NCI-H1048 (cell line): ENCODE measurements at places on chromosomes 4 and X.

DNA sequence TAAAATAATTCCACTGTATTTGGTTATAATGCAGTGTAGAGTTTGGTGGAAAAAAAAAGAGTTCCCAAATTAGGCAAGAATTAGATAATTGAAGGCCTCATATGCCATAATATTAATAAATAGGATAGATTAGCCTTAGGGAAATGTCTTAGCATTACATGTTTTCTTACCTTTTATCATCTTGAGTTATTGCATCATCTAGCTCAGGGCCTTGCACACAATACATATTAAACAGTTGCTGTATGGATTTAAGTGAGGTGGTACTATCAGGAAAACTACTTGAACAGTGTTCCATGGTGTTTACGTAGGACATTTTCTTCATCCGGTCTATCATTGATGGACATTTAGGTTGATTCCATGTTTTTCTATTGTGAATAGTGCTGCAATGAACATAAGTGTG is 419.4 kb downstream of the EPHA5 start:
- DNase-seq, result no peak

GRCh38 chr4:101693842-101694398 is 96.6 kb upstream of the BANK1 start:
- DNase-seq, result peak; percentile 18

DNA sequence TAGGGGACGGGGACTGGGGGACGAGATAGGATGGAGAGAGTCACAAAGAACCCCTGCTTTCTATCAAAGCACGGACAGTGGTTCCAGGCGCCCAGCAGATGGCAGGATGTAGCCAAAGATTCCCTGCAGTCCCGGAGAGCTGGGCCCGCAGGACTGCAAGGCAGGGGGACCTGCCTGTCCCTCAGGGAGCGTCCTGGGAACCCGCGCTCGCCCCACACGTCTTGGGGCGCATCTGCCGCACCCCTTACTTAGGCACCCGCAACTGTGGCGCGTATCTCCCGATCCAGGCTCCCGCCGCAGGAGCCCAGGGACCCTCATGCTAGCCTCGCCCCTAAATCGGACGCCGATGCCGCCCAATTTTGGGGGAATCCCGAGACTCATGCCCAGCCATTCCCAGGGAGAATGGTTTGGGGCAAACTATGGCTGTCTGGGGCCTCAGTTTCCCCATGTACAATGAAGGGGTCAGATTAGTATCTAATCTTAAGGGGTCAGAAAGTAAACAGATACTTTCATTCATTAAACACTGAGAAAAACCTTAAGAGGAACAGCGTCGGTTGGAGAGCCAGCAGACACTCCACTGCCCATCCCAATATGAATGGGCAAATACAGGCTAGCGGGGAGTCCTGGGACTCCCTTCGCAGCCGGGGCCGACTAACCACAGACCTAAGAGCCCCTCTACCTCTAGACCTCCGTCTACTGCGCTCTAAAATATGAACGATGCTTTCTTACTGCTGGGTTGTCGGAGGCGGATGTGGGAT is 581 bp upstream of the STK32B start:
- DNase-seq, result no peak

- no peak for DNase-seq
Measured at GRCh38 chr4:52604215-52604614, 54.9 kb downstream of the USP46 start.

- no peak for DNase-seq
Measured at GRCh38 chrX:110015032-110015431, 12.1 kb downstream of the TMEM164 start.

DNA sequence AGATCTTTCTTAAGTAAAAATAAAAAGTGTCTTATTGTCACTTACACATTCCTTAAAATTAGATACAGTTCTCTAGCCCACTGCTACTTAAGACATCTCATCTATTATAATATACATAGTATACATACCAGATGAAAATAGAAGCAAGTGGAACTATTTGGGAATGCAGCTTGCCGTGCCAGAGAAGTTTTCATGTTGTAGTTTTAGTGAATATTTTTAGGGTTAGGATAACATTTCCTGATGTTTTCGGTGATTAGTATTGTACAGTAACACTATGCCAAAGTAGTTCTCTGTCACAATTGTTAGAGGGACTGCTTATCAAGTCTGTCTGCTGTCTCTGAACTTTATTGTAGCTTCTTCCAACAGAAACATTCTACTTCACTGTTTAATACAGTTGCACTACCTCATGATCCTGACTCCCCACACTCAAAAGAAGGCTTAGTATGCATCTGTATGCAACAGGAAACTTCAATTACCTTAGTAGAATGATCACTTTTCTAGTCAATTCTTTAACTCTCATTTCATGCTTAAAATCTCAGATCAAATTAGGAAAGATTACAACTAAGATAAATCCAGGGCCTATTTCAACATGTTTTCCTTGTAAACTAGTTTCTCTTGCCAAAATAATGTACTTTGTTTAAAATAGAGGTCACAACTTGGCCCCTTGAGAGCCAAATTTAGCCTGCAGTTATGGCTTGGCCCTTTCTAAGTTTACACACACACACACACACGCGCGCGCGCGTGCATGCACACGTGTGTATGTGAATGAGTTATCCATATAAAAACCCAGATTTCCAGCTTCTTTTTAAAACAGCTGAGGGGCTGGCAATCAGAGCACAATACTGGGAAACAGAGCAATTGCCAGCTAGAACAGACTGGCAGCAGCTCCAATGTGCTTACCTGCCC is 42.3 kb upstream of the SRPX start:
- DNase-seq, result no peak

- no peak for DNase-seq
Measured at GRCh38 chr4:153113838-153114105, 90.5 kb upstream of the TRIM2 start.

DNA sequence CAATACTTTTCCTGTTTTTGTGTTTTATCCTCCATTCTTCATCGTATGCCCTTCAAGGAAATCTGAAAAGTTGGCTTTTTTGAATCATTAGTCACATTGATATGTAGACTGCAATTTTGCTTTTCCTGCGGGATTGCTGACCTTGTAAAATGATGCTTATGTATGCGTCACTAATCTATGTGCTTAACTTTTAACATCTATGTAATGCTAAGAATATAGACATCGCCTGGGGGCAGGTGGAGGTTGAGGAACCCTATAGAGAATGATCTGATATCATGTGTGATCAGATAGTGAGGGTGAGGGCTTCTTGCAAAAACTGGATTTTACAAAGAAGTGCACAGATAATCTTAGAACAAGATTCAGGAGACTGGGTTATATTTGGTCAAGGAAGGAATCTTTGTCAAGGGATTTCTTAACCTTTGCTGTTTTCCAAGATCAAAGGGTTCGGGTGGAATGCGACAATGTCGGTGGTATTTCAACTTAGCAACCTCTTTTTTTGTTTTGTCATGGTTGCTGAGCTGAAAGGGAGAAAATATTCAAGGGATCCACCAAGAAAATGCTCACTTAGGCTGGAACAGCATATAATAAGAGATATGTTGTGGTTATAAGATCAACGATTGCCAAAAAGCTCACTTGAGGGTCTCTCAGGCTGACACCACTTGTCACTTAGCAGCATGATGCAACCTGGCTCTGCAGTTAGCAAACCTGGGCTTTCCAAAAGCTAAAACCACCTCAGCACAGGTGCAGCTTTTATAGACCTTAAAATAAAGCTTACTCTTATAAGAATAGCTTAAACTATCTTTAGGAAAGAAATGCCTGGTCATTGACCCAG is 70.6 kb upstream of the PUDP start:
- no peak for DNase-seq

- DNase-seq, result no peak
Measured at GRCh38 chr4:101695176-101695575, 95.4 kb upstream of the BANK1 start.

- no peak for DNase-seq
Measured at GRCh38 chrX:101785142-101785541, 125.5 kb upstream of the ARMCX2 start.

GRCh38 chr4:108094923-108095482 is 73.7 kb downstream of the LEF1 start:
- DNase-seq, result no peak

GRCh38 chrX:38489341-38489740 is 72.0 kb upstream of the TSPAN7 start:
- no peak for DNase-seq

DNA sequence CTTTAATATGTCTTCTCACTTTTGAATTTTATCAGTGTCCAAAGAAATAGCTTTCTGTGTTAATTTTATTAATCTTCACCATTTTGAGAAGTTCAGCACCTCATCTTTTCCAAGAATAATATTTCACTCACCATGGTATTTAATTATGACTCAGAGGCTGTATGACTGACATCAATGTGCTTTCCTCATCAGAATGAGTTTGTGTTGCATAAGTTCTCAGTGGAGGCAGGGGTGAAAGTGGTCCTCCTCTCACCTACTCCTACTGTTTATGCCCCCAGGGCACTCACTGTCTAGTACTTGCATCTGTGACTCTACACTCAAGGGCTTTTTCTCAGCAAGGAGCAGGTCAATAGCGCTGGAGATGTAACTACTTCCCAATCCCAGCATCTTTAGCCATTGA is 905.3 kb upstream of the INTU start:
- DNase-seq, result no peak

- peak; percentile 36 for DNase-seq
Measured at GRCh38 chr4:169115897-169116254, 105.8 kb upstream of the CBR4 start.

- DNase-seq, result no peak
Measured at GRCh38 chrX:110123331-110123782, 120.4 kb downstream of the TMEM164 start.

GRCh38 chrX:108001218-108001814 is 19.1 kb upstream of the TEX13B start:
- DNase-seq, result peak; percentile 46

GRCh38 chrX:37896511-37896890 is 49.1 kb upstream of the DYNLT3 start:
- DNase-seq, result no peak

DNA sequence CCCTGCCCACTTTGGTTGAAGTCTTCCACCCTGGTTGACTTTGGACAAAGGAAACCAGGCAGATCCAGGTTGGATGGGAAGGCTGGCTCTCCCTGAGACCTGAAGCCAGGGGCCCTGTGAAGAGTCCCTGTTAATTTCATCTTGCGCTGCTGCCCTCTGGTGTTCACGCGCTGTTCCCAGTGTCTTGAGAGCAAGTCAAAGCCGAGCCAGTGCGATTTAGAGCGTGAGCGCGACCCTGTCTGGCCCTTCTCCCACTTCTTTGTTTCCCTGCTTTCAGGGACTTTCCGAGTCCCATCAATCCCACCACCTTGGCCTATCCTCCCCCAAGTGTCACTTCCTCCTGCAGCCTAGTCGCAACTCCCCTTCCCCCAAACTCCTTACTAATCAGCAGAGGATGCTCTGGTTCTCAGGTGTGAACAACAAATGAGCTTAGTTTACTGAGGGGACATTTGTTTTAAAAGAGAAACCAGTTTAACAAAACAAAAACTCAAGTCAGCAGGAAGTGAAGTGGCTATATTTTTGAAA is 25.8 kb upstream of the CHRNA9 start:
- DNase-seq, result no peak

DNA sequence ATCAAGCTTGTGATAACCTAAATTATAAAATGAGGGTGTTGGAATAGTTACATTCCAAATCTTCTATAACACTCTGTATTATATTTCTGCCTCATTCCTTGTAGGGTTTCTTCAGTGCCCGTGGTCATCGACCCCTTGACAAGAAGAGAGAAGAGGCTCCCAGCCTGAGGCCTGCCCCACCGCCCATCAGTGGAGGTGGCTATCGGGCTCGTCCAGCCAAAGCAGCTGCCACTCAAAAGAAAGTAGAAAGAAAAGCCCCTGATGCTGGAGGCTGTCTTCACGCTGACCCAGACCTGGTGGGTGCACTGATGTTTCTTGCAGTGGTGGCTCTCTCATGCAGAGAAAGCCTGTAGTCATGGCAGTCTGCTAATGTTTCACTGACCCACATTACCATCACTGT is 2.9 kb downstream of the FGB start:
- DNase-seq, result no peak

GRCh38 chr4:165604181-165604580 is 225.4 kb downstream of the CPE start:
- DNase-seq, result no peak

- no peak for DNase-seq
Measured at GRCh38 chr4:125681240-125681639, 366.5 kb downstream of the FAT4 start.

DNA sequence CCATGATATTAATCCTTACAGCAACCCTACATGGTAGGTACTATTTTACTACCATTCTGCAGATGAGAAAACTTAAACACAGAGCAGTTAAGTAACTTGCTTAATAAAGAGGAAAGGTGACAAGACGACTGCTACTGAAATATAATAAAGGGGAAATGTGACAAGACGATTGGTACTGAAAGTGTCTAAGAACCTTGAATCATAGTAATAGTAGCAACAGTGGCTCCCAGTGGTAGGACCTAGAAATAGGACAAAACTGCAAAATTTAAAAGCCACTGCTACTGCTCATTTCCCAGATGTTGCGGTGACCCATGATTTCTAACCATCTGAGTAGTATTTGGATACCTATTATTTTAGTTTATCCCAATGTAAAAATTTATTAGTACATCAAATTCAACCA is 89.5 kb downstream of the TASL start:
- DNase-seq, result no peak

GRCh38 chr4:141801558-141801957 is 165.2 kb downstream of the IL15 start:
- DNase-seq, result no peak

DNA sequence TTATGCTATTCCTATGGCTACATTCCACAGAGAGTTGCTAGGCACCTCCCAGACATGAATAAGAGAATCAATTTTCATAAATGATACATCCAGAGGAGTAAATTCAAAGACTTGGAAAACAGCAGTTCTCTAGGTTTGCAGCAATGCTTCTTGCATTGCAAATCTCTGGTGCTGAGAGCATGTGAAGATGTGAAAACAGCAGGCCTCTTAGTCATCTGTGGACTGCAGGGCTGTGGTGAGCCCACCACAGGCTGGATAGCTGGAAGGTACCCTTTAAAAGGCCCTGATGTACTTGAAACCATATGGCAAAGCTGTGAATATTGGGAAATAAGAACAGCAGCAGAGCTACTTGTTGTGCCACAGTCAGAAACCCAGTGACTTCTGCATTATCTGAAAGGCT is 2135.9 kb downstream of the ARAP2 start:
- no peak for DNase-seq

DNA sequence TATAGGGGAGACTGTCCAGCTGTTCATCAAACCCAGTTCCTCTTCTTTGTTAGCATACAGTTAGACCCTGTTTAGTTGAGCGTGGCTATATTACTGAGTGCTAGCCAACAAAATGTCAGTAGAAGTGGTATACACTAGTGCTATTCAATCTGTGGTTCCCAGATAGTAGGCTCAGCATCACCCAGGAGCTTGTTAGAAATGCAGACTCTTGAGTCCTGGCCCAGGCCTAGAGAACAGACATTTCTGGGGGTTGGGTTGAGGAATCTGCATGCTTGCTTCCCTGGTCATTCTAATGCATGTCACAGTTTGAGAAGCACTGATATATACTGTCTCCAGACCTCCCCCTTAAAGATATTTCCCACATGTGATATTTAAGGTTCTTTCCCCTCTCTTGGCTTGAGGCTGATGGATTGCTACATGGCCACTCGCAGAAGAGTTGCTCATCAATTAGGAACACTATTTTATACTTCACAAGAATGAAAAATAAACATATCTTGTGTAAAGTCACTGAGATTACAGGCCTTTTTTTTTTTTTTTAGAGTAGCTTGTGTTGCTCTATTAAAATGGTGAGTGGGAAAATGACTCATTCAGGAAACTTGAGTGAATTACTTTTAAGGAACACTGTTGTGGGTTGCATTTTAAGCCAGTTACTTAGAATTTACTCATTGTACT is 289.0 kb downstream of the STIM2 start:
- no peak for DNase-seq
